Stimulated activated CD8-positive, alpha-beta memory T cell treated with anti-CD3 and anti-CD28 coated beads, Interleukin-2, amount 100 ng/mL, for 1 hour (primary cell): ENCODE measurements at places on chromosomes 1 and 21.

- DNase-seq, result no peak
Observed at GRCh38 chr21:43355925-43356289, 71.0 kb downstream of the SIK1 start.

- DNase-seq, result no peak
Observed at GRCh38 chr1:94322696-94323095, 85.3 kb upstream of the ARHGAP29 start.

DNA sequence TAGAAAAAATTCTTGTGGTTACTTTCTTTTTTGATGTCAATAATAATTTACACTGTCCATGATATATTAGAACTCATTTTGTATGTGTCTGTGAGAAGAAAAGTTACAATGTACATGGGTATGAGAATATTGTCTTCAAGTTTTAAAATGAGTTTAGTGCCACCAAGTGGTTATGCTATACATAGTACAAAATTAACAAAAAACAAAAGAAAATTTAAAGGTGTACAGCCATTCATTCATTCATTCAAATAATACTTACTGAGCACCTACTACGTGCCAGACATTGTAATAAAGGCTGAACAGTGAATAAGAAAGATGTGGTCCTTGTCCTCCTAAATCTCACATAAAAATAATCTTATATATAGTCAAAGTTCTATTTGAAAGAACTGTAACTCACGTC lies 27.7 kb downstream of the UCHL5 start:
- no peak for DNase-seq

DNA sequence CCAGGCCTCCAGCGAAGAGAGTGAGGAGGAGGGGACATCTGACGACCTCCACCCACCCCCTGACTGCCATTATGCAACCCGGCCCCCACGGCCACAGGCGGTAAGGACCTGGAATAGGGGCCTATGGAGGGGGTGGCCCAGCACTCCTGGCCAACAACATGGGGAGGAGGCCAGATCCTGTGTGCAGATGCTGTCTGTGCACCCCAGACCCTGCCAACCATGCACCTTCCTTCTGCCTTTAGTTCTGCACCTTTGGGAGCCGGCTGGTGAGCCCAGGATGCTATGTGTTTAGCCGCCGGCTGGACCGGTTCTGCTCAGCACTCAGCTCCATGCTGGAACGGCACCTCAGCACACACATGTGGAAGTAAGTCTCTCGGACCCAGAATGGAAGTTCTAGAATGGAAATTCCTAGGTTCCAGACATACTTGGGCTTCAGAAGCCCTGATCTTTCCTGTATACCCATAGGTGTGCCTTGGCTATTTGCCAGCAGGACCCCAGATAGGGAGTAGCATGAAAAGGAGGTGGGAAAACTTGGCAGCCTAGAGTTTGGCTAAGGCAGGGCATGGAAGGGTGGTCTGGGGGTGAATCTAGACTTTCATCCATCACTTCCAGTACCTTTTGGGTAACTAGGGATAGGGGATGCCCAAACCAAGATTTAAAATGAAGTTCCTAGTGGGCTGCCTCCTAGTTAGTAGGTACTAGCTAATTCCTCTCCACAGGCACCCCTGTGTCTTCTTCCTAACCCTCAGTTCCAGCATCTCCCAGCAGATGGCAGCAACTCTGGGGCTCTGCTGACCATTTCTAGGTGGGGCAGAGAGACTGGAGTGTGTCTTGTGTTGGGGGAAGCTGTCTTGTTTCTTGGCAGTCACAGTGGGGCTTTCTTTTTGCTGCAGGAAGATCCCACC lies 3.6 kb upstream of the CYB561D1 start:
- no peak for DNase-seq

DNA sequence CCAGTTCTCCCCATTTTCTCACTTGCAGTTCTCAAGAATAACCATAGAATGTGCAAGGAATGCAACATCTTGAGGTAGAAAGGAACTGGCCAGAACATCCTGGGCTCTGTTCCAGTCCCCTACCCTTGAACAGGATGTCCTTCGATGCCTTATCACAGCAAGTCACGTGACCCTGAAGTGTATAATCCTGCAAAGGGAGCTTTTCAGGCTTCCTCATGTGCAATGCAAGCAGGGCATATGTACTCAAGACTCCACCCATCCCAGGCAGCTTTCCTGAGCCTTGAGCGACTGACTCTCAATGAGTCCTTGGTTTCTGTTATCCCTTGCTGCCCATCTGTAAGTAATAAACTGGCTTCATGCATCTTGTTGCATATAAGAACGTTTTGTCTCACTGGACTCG lies 311.0 kb downstream of the MRPL39 start:
- DNase-seq, result no peak

GRCh38 chr1:27527223-27527889 lies 37.4 kb upstream of the WASF2 start:
- DNase-seq, result no peak

- DNase-seq, result no peak
Observed at GRCh38 chr21:40660461-40660860, 186.5 kb downstream of the DSCAM start.
